ENCODE measurements at places on chromosomes 5 and 9.
A peak's percentile ranks its signal among the peaks of the same experiment; 100 is the strongest.

DNA sequence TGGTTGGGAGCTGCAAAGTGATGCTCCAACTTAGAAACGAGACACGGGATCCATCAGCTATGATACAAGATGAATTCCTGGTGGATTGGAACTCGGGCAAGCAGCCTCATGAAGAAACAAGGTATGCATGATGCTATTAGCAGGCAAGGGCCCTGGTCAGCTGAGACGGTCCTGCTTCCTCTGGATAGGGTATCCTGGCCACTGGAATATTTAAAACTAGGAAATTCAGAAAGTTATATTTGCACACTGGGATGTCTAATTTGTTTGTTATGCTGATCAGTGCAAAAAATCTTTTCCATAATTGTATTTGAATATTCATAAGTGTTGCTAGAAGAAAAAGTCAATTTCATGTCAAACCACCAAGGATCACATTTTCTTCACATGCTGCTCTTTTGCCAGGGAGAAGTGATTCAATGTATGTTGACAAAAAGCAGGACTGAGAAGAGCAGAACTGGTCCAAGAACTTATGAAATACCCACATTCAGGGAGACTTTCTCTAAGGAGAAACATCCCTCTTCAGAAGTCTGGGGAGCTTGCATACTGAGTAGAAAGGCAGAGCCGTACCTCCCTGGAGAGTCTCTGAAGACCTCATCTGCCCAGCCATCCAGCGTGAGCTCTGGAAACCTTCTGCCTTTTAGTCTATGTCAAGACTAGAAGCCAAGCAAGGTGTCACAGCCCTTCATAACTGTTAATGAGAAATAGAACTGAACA, 6.7 kb upstream of the NXNL2 start:
- H3K27me3 ChIP-seq, result peaks cover 33% of the 10 kb centered on the region
- no peak overlapping the region for H3K27ac ChIP-seq
- no peak for DNase-seq
- H3K4me3 ChIP-seq, result no peak overlapping the region
- H3K4me1 ChIP-seq, result no peaks in the 10 kb centered on the region

DNA sequence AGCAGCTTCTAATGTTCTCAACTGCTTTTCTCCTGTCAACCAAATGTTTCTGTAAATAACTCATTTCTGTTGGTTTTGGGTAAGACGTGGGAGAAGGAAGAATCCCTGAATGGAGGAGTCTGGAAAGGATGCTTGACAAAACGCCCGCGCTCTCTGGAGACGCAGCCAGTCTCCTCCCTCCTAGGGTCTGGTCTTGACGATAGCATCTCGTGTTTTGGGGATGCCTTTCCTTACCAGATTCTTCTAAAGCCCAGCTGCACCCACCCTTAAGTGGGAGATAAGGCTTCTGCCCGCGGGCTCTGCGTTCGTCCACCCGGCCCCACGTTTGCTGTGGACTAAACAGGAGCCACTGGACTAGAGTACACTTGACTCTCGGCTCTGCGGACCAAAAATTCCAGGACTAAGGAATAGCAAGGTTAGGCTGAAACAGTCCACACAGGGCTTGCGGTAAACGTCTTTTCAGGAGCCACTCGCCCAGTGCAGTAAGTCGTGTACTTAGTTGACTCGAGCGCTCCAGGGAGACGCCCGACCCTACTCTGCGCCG, 491 bp upstream of the CTSL start:
- H3K27ac ChIP-seq, result no peak overlapping the region
- H3K27me3 ChIP-seq, result peaks cover 41% of the 10 kb centered on the region
- DNase-seq, result no peak
- peaks cover 3% of the 10 kb centered on the region for H3K36me3 ChIP-seq
- H3K4me3 ChIP-seq, result peak overlapping the region; percentile 90
- peaks cover 13% of the 10 kb centered on the region for H3K4me1 ChIP-seq

GRCh38 chr9:84597131-84597530, 72.4 kb upstream of the NTRK2 start:
- DNase-seq, result no peak
- no peak overlapping the region for H3K4me3 ChIP-seq
- no peak overlapping the region for H3K27ac ChIP-seq
- H3K4me1 ChIP-seq, result peaks cover 6% of the 10 kb centered on the region
- no peaks in the 10 kb centered on the region for H3K27me3 ChIP-seq
- no peaks in the 10 kb centered on the region for H3K36me3 ChIP-seq

- no peak overlapping the region for H3K27ac ChIP-seq
- DNase-seq, result no peak
- peaks cover 22% of the 10 kb centered on the region for H3K4me1 ChIP-seq
- H3K36me3 ChIP-seq, result peaks cover 7% of the 10 kb centered on the region
Measured at GRCh38 chr9:132082188-132082587, 2.5 kb upstream of the MED27 start.

- peak overlapping the region; percentile 87 for H3K4me3 ChIP-seq
- no peak for DNase-seq
- H3K27me3 ChIP-seq, result no peaks in the 10 kb centered on the region
- H3K36me3 ChIP-seq, result peaks cover 7% of the 10 kb centered on the region
- peaks cover 56% of the 10 kb centered on the region for H3K4me1 ChIP-seq
- peak overlapping the region; percentile 94 for H3K27ac ChIP-seq
Measured at GRCh38 chr9:2018162-2018643, 3.1 kb downstream of the SMARCA2 start.

DNA sequence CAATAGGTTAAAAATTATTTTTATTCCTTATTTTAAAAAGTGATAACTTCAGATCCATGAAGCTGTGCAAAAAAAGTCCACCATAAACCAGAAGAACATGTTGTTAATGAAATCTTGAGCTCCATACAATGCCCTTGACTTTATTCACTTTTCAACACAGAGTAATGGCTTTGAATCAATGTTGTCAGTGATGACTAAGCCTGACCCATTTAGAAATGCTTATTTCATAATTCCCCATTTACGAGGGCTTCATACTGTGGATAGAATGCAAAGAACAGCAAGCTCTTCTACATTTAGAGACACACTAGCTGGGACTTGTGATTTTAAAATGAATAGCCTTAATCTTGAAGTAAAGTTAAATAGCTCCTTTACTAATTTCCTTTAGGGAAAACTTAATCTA, 25.7 kb upstream of the IL9 start:
- H3K27ac ChIP-seq, result no peak overlapping the region
- no peak overlapping the region for H3K4me3 ChIP-seq
- H3K4me1 ChIP-seq, result peaks cover 5% of the 10 kb centered on the region
- H3K36me3 ChIP-seq, result no peaks in the 10 kb centered on the region
- DNase-seq, result no peak
- H3K27me3 ChIP-seq, result peaks cover 54% of the 10 kb centered on the region

GRCh38 chr5:88746438-88746882, 136.5 kb downstream of the MEF2C start:
- no peak overlapping the region for H3K27ac ChIP-seq
- H3K36me3 ChIP-seq, result no peaks in the 10 kb centered on the region
- peaks cover 3% of the 10 kb centered on the region for H3K4me1 ChIP-seq
- no peak overlapping the region for H3K4me3 ChIP-seq
- H3K27me3 ChIP-seq, result peaks cover 24% of the 10 kb centered on the region
- DNase-seq, result no peak

DNA sequence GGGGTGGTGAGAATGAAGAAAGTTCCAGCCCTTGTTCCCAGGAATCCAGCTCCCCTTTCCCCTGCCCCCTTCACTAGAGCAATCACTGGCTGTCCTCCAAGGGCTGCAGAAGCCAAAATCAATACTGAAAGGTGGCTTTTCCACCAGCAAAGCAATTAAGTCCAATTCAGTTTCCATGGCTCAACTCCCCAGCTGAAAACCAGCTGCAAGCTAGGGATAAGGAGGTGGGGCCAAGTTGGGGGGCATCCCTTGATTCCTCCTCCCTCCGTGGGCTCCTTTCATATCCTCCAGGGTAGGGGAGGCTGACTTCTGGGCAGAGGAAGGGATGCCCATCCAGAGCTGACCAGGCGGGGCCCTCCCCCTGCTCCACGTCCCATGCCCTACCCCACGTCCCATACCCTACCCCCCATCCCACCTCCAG, 22.7 kb downstream of the CAMK2A start:
- no peaks in the 10 kb centered on the region for H3K36me3 ChIP-seq
- H3K4me3 ChIP-seq, result no peak overlapping the region
- DNase-seq, result no peak
- H3K27me3 ChIP-seq, result no peaks in the 10 kb centered on the region
- no peak overlapping the region for H3K27ac ChIP-seq

DNA sequence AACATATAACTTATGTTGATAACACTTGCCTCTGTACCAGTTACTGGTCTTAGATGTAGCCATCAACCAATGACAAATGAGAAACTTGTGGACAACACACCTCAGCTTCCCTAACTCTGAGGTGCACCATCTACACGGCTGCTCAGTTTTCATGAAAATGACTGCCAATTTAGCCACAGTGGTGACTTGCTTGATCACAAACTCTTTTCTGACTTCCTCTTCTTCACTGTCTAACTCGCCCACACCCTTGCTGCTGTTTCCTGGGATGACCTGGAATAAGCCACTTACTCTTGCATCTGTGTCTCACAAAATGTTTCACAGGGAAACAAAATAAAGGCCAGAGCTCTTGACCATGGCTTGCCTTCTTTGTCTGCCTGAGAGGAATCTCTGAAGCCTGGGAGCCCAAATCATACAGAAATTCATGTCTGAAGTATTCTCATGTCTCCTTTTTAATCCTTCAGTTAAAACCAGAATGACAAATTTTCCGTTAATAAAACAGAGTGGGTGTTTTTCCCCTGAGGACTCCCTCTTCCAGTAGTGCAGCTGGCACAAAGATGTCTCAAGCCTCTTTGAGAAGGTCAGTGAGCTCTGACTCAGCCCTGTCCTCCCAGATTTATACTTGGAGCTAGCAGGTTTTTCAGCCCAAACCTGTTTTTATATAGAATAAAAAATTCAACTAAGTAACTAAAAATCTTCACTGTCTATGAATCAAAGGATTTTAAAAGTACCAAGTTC, 126.5 kb upstream of the PAM start:
- H3K4me3 ChIP-seq, result no peak overlapping the region
- no peak overlapping the region for H3K27ac ChIP-seq
- H3K4me1 ChIP-seq, result no peaks in the 10 kb centered on the region
- no peak for DNase-seq
- H3K36me3 ChIP-seq, result no peaks in the 10 kb centered on the region

GRCh38 chr9:90287567-90288274, 354.9 kb downstream of the DIRAS2 start:
- no peaks in the 10 kb centered on the region for H3K36me3 ChIP-seq
- H3K27me3 ChIP-seq, result peaks cover 8% of the 10 kb centered on the region
- H3K27ac ChIP-seq, result no peak overlapping the region
- no peak for DNase-seq
- H3K4me1 ChIP-seq, result no peaks in the 10 kb centered on the region
